ENCODE measurements at places on chromosomes 12 and 14.

DNA sequence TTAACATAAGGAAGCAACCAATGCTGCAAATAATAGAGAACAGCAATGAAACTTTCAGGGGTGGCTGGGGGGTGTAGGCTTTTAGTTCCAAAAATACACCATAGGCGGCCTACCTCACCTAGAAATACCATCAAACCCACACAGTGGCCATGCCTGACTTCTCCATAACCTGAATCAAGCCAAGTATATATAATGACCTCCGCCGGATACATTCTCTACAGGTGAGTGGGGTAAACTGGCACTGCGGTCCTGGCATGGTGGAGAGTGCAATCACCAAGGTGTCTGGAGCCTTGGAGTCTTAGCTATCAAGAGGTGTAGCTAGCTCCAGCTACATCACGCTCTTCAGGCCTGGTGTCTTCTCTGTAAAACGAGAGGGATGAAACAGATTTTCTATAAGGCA lies 1.2 kb downstream of the ZBTB25 start:
- DNase-seq: no peak

GRCh38 chr12:6367969-6368892 lies 7.1 kb downstream of the SCNN1A start:
- DNase-seq: no peak

GRCh38 chr12:52215587-52216031 lies 17.4 kb upstream of the KRT7 start:
- no peak for DNase-seq

DNA sequence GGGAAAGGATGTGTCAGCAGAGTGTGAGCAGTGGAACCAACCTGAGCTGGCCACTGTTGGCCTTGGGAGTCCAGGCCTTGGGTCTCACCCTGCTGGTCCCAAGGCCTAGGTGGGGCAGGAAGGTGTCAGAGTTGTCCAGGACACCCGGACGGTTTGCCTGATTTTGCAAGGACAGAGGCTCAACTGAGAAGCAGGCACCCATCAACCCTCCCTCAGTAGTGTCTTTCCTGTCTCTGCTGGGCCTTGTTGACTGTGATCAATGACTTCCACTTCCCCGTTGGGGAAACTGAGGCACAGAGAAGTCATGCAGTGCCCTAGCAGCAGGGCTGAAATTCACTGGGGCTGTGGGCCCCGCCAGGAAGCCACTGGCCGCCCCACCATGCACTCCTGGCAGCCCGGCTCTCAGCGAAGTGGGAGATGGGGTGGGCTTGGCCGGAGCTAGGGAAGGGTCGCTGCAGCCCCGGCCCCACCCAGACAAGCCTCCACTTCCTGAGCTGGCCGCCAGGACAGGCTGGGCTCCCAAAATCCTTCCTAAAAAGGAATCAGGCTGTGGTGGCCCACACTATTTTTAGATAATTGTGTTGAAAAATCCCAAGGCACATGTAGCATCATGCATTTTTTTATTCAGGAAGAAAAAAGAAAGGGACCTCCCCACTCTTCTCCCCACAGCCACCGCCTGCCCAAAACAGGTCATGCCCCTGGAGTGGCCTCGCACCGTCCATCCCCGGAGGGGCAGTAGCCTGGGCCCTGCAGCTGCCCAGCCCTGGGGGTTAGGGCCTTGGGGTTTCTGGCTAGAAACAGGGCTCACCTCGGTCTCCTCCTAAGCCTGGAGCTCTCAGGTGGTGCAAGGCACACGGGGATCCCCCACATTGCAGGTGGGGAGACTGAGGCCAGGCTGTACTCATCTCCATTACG lies 127.4 kb downstream of the CALM1 start:
- no peak for DNase-seq

- DNase-seq: no peak
These were observed 668.1 kb downstream of the SLC16A7 start for GRCh38 chr12:60263836-60264493.

DNA sequence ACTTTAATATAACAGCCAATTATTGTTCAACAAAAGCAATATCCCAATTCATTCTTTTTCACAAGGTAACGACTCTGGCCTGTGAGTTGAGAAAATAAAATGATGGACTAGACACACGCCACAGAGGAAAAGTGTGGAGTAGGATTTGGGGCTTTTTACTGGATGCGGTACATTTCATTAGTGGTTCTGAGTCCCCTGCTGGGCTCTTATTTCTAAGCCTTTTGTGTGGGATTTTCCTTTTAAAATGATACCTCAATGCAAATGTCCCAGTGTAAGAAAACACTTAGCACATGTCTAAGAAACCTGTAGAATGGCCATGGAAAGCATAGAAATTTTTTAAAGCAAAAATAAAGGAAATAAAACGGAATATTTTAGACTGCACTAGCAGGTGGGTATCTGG lies 73.4 kb downstream of the C12orf42 start:
- no peak for DNase-seq

DNA sequence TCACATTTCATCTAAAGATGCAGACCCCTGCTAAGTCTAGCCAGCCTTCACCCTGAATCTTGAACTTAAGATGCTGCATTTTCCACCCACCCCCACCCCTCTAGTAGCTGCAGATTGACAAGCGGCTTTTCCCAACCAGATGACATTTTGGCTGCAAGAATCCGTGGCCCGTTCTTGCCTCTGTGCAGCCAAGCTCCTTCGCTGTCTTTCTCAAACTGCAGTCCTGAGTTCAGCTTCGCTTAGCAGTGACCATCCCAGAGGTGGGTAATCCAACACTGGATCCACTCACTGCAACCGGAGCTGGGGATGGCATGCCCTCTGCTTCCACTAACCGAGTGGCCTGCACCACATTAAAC lies 765 bp upstream of the NFYB start:
- no peak for DNase-seq

DNA sequence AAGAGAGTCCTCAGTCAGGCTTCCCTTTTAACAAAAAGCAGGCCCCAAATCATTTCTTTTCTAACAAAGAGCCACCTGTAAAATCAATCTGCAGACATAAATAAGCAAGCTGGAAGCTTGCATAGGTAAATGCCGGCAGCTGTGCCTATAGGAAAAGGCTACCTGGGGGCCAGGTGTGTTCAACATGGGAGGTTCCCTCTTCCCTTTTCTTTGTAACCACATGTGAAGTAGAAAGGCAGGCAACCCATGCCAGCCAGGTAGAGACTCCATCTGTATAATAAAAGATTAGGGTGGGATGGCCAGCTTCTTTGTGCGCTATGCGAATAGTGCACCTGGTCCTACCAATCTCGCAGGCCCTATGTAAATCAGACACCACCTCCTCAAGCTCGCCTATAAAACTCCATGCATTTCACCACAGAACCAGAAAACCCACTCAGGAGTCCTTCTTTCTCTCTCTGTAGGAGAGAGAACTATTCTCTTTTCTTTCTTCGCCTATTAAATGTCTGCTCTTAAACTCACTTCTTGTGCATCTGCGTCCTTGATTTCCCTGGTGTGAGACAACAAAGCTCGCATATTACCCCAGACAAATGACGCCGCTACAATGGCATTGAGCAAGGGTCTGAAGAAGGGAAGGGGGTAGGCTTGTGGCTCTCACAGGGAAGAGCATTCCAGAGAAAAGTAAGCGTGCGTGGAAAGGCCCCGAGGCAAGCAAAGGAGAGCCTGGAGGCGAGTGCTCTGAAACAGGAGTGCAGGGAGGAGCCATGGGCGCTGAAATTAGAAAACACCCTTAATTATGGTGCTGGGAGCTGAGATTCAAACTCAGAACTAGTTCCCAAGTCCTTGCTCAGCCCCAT lies 67.2 kb downstream of the TTC9 start:
- no peak for DNase-seq

- DNase-seq: no peak
These were observed 2.0 kb upstream of the AP1G2 start for GRCh38 chr14:23569443-23570151.

- no peak for DNase-seq
These were observed 954.9 kb downstream of the DIO2 start for GRCh38 chr14:79256380-79256779.

- DNase-seq: no peak
These were observed at the start of gene STAT6 for GRCh38 chr12:57111031-57111734. STAT6 (minus strand) TSS chr12:57111362; CDS start chr12:57108278, 3,084 bp downstream.

DNA sequence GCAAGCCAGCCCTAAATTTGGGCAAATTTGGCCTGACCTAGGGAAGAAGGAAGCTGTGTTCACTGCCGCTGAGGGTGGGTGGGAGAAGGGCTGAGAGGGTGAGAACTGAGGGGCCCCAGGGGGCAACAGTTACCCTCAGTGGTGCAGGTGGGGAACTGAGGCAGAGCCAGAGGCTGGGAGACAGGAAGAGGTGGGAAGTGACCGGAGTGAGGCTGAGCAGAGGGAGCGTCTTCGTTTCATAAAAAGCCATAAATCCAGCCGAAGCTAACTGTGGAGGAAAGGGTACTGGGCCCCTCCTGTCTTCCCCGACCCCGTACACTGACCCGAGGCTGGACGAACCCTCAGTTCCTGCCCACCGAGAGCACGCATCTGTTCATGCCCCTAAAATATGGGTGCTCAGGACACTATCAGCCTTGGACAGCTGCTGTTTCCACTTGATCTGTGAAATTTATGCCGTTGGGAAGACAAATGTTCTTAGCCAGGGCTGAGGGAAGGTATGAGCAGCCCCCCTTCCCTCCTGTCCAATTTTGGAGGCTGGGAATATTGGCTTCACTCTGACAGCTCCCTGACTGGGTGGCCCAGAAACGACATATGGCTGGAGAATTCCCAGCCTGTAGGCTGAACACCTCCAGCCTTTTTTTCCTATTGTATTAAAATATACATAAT lies 116.5 kb downstream of the KIF26A start:
- no peak for DNase-seq

GRCh38 chr12:14190694-14191093 lies 174.8 kb upstream of the ATF7IP start:
- DNase-seq: no peak

- no peak for DNase-seq
These were observed 55.7 kb upstream of the PRPF39 start for GRCh38 chr14:45028107-45028626.

GRCh38 chr14:21185491-21185890 lies 29.6 kb upstream of the OR5AU1 start:
- DNase-seq: no peak

DNA sequence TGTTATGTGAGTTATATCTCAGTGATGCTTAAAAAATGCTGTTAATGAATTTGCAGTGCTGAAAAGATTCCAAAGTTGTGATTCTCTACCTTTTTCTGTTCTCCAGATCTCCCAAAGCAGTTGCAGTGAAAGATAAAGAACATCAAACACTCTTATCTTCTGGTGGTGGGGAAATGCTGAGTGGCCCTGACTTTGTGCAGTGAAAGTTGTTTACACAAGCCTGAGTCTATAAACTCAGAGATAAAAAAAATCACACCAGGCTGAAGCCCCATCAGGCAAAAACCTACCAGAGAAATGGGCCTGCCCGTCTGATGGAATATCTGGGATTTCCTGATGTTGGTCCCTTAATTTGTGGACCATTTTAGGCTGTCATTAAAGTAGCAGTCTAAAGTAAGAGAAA lies 46.1 kb downstream of the RASSF3 start:
- DNase-seq: no peak

DNA sequence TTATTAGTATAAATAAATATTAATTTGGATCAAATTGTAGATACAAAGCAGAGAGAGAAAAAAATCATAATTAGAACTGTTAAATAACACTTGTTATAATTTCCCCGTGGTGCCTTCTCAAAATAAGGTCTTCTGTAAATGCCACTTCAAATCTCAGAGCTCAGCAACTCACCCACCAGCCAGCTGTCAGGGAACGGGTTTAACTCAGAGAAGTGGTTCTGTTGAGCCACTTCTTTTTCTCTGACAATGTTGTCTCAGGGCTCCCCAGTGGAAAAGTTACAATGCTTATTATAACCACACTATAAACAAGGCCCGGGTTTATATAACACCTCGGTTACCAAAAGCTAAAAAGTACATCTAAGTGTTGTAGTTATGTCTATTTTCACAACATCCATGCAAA lies 452.6 kb downstream of the GLT1D1 start:
- no peak for DNase-seq

GRCh38 chr12:20011200-20011599 lies 357.1 kb upstream of the PDE3A start:
- no peak for DNase-seq

GRCh38 chr12:48965298-48965838 lies 6.2 kb downstream of the WNT10B start:
- no peak for DNase-seq

GRCh38 chr14:35248476-35248788 lies 43.8 kb upstream of the PSMA6 start:
- no peak for DNase-seq

DNA sequence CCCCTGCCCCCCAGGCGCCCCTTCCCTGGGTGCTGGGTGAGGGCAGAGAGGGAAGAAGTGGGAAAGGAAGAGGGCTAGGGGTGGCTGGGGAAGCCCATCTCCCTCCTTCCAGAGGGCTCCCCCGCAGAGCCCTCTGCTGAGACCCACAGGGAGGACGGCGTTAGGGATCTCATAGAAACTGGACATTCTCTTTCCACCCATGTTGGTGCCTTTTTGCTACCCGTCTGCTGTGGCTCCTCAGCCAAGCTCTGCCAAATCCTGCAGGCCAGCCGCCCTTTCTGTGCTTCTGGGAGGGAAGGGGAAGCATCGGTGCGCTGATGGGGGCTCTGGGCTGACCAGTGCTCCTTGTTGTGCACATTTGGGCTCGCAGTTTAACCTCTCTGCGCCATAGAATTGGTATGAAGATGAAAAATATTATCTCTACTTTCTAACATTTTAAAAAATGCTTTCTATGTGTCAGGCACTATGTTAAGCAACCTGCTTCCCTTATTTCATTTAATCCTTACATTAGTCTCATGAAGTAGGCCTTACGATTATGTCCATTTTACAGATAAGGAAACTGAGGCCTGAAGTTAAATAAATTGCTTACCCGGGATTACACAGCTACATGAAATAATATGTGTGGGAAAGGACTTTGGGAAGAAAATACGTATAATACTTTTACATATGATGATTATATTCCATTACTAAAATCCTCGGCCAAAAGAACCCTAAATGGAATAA lies 981 bp downstream of the SLC48A1 start:
- DNase-seq: no peak

GRCh38 chr14:86481104-86481503 lies 951.2 kb downstream of the FLRT2 start:
- no peak for DNase-seq

- no peak for DNase-seq
These were observed 1317.6 kb downstream of the TMEM121 start for GRCh38 chr14:106843951-106844483.

DNA sequence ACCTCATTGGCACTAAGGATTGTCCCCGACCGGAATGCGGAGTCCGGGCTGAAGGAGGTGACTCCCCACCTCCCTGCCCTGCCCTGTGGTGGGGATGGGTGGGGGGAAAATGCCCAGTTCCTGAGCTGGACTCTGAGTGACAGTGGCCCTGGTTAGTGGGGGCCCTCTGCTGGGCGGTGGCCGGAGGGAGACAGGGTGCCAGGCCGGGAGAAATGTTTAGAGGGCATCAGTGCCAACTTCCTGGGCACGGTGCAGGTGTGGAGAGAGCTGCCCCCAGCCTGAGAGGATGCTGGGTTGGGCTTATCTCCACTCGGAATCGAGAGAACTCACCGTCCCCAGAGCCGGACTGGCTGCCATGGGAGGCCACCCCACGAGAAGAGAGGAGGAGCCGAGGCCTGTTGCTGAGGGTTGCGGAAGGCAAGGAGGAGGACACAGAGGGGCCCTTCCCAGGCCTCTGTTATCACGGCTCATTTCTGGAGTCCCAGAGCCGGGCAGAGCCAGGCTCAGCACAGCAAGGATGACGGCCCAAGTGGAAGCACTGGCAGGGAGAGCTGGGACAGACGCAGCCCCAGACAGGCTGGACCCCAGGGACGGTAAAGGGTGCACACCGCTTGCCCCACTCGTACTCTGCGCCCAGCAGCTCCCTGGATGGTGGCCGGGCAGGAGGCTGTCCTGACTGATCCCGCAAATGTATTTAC lies 156.7 kb downstream of the KIF26A start:
- DNase-seq: no peak

- no peak for DNase-seq
These were observed 753 bp upstream of the ATP5MC2 start for GRCh38 chr12:53676656-53677015.

All from AG04449 (cell line).